Activated CD4-positive, alpha-beta T cell treated with anti-CD3 and anti-CD28 coated beads, Interleukin-2, amount 10 ng/mL, durations not matched to agents 7 days and 5 days (primary cell): ENCODE measurements at places on chromosomes 3 and 15.

DNA sequence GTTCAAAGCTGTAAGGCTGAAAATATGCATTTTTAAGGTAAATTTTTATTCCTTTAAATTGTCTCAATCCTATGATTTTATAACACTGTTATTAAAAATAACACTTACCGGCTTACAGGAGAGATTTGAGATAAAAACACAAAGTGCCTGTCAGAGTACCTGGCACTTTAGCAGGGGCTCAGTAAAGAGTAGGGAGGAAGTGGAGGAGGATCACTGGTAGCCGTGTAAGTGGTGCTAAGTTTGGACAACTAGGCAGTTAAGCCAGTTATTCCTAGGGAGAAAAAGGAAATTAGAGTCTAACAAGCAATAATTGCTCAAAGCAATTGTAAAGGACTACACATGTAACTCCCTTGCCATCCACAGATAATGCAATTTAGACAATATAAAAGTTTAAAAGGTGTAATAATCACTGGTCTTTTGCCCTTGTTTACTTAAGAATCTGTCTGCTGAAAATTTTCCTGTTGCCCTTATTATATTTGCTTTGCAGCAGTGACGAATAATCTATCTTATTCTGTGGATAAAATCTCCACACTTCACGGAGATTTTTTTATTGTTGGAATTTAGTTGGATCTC, 204.8 kb downstream of the CDIN1 start:
- no peak for DNase-seq

GRCh38 chr3:75320369-75320768, 343.8 kb upstream of the FRG2C start:
- no peak for DNase-seq

GRCh38 chr3:187521546-187521945, 148.6 kb downstream of the SST start:
- no peak for DNase-seq

GRCh38 chr3:191051037-191051436, 148.0 kb upstream of the OSTN start:
- DNase-seq, result no peak

- DNase-seq, result no peak
These were observed 24.3 kb downstream of the PLOD2 start for GRCh38 chr3:146136647-146137046.

DNA sequence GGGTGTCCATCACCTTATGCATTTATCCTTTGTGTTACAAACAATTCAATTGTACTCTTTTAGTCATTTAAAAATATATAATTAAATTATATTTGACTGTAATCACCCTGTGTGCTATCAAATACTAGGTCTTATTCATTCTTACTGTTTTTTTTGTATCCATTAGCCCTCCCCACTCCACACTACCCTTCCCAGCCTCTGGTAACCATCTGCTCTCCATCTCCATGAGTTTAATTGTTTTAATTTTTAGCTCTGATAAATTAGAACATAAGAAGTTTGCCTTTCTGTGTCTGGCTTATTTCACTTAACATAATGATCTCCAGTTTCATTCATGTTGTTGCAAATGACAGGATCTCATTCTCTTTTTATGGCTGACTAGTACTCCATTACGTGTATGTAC, 16.8 kb downstream of the C3orf20 start:
- DNase-seq, result no peak

- DNase-seq, result no peak
These were observed 42.6 kb upstream of the TMCO5A start for GRCh38 chr15:37891766-37892368.

DNA sequence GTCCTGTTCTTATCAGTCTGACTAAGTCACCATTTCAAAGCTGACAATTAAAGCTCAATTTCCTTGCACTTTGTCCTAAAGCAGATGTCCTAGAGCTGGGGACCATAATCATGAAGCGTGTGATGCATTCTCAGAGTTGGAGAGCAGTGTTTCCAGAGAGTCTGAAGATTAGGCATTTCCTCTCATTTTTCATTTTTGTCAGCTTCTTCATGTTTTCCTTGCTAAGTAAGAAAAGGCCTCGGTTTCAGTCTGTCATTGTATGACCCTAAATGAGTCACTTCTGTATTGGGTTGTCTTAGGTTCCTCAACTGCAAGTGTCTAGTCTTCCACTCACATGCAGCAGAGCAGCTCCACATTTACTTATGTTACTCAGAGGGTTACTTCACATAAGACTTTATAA, 257.2 kb upstream of the TPRG1 start:
- DNase-seq, result no peak

- DNase-seq, result no peak
These were observed 138.3 kb downstream of the TAFA4 start for GRCh38 chr3:68793759-68794701.
